ENCODE measurements at places on chromosomes 5 and 9. TPM values are rescaled to one million over a fixed set of nuclear protein-coding genes. Genes with fewer than 3 reads are reported as not detected.
A peak's percentile ranks its signal among the peaks of the same experiment; 100 is the strongest.

DNA sequence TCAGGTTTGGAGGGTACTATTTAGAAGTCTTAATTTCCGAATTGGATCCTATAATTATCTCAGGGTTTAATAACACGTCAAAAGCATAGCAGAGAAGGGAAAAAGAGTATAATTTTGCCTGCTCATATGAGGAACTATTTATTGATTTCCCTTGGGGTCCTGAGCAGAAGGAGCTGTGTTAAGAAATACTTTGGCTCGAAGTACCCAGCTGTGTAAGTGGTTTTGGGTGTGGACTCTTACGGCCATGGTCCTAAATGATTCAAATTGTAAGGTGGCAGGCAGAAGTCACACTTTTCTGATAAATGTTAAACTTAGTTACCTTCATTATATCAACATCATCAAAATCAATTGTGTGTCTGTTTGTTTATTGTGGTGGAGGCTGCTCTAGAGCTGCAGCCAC is 190.4 kb downstream of the MTRR start:
- DNase-seq: no peak

DNA sequence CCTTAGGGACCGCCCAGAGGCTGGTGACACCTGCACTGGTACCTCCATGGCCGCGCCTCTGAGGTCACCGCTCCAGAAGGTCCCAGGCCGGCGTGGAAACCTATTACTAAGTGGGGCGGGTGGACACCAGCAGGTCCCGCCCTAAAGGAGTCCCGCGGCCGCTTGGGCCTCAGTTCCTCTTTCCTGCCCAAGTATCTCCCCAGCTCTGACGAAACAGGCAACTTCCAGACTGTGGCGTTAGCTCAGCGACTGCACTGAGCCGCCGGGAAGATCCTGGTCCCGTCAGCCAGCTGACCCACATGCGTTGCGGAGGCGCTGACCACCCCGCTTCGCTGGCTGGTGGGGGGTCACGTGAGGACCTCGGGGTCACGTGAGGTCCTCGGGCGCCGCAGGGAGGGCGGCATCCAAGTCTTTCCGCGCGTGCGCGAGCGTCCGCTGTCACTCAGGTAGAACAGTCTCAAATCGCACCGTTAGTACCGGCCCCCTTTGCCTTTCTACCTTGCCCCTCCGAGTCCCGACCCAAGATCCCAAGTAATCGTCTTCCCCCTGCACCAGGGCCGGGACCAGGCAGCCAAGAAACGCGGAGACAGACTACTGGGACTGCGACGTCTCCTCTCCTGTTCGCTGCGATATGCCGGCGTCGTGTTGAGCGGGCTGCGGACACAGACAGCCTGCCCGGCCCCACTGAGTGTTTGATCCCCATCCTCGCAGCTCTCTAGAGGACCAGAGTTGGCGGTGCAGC is 53.7 kb upstream of the KDM4C start:
- DNase-seq: peak; percentile 80

- no peak for DNase-seq
Observed at GRCh38 chr9:111985315-111985714, 88.7 kb downstream of the UGCG start.

DNA sequence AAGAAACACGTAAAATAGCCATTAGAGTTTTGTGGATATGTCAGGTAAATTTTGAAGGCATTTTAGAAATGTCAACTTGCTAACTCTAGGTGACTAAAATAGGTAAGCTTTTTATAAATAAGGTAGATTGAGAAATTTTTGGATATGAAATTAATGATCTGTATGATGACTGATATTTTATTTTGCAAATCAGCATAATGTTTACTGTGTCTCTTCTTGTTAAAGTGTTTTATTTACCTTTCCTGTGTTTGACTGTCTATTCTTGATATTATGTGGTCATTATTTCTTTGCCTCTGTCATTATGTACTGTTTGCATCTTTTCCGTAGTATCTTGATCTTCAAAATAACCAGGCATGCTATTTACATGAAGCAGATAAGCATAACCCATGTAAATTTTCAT is 58.4 kb downstream of the ZCCHC7 start:
- no peak for DNase-seq

DNA sequence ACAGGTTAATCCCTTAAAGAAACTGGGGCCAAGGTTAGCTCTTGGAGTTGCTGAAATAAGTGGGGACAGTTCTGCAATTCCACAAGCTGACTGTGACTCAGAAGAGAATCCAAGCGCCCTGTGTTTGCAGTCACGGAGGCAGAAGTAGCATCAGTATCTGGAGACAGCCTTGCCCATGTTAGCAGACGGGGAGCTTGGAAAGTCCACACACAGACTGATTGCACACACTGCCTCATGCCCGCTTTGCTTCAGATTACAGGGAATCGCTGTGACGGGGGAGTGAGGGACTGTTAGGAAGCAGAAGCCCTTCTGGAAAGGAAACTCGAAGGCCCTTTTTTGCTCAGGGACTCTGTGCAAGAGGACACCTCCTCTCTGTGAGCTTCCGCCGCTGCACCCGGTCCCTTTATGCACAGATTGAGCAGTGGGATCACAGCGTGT is 30.9 kb upstream of the PPP1R26 start:
- DNase-seq: no peak

DNA sequence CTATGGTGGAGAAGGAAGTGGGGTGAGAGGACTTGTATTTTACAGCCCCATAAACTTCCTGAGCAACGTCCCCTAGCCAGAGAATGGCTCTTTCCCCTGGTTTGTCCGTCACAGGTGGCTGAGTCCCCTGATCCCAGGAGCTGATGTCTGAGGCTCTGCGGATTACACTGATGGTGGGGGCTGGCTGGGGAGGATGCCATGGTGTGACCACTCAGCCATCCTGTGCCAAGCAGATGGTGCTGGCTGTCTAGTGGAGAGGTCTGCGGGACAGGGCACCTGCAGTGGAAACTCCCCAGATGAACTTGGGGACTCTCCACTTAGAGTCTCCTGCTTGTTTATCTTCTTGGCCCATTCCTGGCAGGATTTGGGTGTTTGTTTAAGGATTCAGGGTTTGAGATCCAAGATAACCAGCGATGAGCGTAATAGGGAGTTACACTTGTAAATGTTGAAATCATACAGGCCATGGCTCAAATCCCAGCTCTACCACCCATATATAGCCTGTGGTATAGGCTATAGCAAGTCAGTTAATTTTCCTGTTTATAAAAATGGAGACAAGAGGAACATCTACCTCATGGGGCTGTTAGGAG is 4.7 kb upstream of the PTGS1 start:
- DNase-seq: no peak

DNA sequence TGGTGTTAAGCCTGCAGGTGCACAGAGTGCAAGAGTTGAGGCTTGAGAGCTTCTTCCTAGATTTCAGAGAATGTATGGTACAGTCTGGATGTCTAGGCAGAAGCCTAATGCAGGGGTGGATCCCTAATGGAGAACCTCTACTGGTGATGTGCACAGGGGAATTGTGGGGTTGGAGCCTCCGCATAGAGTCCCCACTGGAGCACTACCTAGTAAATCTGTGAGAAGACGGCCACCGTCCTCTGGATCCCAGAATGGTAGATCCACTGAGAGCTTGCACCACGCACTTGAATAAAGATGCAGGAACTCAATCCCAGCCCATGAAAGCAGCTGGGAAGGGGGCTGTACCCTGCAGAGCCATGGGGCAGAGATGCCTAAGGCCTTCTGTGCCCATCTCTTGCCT is 699.4 kb upstream of the FAM174A start:
- DNase-seq: no peak

- no peak for DNase-seq
Observed at GRCh38 chr5:140073296-140073695, 30.2 kb upstream of the NRG2 start.

DNA sequence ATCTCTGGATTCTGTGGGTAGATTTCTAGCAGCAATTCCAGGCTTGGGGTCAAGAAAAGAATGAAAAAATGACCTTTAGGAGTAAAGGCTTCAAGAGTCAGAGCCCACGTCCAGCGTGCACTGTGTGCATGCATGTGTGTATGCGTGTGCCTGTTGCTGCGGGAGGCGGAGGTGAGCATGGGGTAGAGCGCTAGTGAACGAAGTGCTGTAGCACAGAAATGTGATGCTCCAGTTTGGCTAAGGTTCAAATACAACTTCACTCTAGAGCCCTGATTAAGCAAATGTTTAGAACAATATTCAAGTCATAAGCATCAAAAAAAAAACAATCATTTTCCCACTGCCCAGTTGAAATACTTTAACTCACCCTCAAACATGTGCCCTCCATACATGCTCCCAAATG is 403.9 kb downstream of the ZNF608 start:
- DNase-seq: no peak

DNA sequence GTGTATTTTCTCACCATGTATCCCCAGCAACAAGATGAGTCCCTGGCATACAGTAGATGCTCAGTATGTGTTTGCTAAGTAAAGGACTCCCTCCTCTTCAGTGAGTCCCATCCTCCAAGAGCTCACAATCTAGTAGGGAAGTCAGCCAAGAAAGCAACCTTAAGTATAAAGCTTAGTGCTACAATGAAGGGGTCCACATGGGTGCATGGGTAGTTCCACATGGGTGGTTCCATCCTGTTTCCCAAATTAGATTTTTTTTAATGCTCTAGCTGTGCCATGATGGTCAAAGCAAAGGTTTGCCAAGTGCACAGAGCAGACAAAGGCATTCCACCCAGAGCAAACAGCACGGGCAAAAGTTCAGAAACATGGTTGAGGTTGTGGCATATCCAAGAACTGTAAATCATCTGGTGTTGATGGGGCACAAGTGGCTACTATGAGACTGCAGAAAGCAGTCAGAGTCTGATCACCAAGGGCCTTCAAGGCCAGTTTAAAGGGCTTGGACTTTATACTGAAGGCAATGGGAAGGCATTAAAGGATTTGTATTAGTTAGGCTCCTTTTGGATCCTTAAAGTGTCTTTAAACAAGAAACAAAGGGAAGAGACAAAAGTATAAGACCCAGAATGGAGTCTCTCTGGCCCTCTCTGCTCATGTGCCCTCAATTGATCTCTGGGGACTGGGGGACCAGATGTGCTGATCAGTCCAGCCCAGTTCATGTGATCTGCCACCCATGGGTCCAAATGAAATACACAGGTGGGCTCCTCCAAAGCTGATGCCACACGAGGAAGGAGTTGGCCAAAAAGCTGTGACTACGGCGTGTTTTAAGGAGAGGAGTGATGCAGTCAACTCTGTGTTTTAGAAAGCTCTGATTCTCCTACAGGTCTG is 9.0 kb upstream of the CPLX2 start:
- no peak for DNase-seq

DNA sequence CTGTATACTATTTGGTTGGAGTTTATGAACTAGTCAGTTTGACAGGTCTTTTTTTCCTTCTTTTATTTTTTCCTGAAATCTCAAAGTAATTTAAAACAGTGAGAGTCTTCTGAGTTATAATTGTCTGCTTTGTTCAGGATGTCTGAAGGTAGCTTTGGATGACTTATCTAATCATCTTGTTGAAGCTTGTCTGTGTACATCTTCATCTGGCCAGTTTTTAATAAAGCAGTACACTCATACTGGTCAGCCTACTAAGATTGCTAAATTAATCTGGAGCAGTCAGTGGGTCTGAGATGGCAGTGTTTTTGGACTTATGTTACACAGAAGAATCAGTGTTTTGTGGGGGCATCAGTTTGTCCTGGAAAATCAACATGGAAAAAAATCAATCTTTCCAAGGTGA is 482.4 kb downstream of the CDH10 start:
- DNase-seq: no peak

DNA sequence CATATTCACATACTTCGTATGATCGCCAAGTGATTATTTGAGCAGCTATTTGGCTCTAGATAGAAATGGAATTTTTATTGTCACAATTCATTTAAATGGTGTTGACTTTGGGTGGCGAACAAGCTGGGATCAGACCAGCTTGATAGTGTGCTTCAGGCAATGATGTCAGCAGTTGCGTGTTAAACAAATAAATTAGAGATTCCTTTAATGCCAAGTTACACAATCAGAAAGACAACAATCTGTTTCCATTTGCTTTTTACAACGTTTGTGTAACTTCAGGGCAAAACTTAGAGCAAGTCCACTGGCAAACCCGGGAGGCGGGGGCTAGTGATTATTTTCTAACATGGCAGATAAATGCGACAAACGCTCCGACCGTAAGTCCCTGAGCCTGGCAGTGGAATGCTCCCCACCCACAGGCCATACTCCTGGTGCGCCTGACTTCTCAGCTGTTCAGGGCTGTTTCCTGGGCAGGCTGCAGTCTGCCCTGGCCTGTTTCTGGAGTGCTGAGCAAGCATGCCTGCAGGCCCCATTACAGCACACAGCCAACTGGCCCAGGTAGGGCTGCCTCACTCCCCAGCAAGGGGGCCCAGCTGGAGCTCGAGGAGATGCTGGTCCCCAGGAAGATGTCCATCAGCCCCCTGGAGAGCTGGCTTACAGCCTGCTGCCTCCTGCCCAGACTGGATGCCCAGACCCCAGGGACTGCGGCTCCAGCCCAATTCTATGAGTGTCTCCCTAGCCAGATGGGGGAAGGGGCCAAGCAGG is 88.7 kb downstream of the BASP1 start:
- DNase-seq: no peak

DNA sequence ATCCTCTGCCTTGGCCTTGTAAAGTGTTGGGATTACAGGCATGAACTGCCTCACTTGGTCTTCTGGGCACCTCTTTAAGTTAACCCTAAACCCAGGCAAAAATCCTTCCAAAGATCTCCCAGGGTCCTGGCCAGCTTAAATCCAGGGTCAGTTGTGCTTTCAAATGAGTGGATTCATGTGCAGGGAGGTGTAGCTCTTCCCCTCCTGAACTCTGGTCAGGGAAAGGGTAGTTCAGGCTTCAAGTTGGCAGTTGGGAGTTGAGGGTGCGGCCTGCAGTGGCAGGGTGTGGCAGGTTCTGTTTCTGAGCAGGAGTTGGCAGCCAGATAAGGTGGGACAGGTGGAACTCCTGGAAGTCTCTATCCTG is 3.6 kb downstream of the HNRNPAB start:
- DNase-seq: no peak

GRCh38 chr9:36976371-36977030 is 57.6 kb downstream of the PAX5 start:
- no peak for DNase-seq

GRCh38 chr9:95171001-95171400 is 146.5 kb downstream of the FANCC start:
- no peak for DNase-seq

DNA sequence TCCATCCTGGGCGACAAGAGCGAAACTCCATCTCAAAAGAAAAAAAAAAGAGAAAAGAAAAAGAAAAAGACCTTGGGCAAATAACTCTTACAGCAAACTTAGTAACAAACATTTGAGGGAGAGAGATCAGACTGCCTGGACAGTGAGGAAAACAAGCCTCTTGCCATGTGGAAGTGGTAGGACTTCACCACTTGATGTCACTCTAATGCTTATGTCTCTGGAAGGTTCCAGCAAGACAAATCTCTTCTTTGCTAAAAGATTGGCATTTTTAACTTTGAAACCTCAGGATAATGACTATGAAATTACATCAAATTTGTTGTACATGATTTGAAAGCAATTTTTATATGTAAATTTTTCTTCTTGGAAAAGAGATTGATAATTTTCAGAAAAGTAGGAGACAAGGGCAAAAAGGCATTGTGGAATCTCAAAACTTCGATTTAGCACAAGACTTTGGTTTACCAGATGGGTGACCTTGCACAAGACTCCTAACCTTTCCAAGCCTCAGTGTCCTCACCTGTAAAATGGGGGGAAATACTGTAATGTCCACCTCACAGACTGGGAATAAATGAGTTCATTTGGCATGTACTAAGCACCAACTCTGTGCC is 5.4 kb downstream of the ACTL7B start:
- DNase-seq: no peak

The MRPS2 gene
- 16.4 TPM for total RNA-seq

The PCDHA4 gene
- not detected for total RNA-seq

The ABCA2 gene
- 21.9 TPM for total RNA-seq

The GPR21 gene
- total RNA-seq: 1.7 TPM

The CCDC180 gene
- total RNA-seq: 0.50 TPM

The GDF9 gene
- total RNA-seq: 1.1 TPM

The GLDC gene
- 2.5 TPM for total RNA-seq

The PCDHA1 gene
- total RNA-seq: not detected
